Stimulated activated naive CD8-positive, alpha-beta T cell treated with anti-CD3 and anti-CD28 coated beads, Interleukin-15, amount 100 ng/mL, for 72 hours (primary cell): ENCODE measurements at places on chromosomes 5 and 9.

DNA sequence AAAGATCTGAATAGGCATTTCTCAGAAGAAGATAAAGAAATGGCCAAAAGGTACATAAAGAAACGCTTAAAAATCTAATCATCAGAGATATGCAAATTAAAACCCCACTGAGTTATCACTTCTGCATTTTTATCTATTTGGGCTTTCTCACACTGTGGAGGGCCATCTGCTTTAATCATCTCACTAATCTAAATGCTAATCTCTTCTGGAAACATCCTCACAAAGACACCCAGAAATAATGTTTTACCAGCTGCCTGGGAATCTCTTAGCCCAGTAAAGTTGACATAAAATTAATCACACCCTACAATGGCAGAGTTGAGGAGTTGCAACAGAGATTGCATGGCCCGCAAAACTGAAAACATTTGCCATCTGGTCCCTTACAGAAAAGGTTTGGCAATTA is 407.9 kb upstream of the CYLC2 start:
- DNase-seq: no peak

DNA sequence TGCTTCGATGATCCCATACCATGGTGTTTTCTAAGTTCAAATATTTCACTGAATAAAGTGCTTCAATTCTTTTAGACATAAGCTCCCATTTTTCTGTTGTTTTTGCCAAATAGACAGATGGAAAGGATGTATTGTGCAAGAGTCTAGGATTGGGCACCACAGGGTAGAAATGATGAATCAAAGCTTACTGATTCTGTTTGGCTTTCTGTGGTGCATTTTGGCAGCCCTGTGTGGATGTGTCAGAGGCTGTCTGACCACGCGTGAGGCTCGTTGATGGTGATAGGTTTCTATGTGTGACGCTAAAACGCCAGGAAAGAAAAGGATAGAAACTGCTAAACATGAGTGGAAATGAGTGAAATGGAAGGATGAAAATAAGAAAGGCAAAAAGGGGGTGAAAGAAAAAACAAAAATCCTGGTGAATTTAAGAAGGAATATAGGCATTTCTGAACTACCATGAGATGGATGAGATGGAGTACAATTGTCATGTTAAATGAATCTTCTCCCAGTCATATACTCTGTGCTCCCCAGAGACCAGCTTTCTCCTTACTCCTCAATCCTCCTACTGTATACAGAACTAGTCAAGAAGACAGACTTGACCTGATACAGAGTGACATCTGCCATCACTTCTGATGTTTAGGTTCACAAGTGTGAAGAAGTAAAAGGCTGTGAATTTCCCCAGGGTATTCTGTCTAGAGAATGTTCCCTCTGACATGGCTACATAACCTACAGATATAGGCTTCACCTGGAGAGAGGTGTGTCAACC is 54.4 kb downstream of the ANKH start:
- DNase-seq: peak; percentile 72

DNA sequence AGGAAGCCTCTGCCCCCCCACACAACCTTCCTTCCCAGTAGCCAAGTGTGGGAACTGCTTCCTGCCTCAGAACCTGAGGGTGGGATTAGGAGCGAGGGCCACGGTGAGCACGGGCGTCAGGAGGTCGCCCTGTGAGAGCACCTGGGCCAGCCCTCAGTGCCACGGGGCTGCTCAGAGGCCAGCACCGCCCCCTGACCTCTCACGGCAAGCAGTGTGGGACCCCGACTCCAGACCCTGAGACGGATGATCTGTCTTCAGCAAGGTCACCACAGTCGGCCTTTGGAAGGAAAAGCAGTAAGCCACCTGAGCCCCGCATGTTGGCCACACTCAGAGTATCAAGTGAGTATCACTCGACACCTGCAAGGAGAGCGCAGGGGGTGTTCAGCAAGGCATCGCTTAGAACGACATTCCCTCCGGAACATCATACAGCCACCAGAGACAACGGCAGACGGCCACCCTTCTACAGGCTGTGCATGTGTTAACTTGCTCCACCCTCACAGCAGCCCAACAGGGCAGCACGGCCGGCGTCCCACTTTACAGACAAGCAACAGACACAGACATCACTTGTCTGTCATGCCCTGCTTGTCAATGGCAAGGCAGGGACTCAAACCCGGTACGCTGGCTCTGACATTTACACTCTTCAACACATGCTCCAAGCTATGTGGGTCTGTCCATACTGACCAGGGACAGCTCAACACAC is 50.2 kb downstream of the IPPK start:
- no peak for DNase-seq

DNA sequence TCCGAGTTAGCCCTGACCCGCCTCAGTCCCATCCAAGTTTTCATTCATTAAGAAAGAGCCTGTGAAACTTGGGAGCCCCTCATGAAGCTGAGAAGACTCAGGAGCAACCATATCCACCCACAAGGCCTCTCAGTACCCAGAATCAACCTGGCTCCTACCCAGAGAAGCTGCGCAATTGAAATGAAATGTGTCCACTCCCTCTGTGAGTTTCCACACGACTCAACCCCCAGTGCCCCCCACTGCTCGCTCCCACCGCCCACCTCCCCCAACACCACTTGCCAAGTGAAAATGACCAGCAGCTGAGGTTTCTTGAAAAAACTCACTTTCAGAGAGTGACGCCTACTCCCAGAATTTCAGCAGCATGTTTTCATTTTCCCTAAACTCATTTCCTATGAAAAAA is 104.6 kb downstream of the CDK5RAP2 start:
- DNase-seq: no peak

- no peak for DNase-seq
Measured at GRCh38 chr5:160904591-160904990, 52.6 kb upstream of the ATP10B start.

DNA sequence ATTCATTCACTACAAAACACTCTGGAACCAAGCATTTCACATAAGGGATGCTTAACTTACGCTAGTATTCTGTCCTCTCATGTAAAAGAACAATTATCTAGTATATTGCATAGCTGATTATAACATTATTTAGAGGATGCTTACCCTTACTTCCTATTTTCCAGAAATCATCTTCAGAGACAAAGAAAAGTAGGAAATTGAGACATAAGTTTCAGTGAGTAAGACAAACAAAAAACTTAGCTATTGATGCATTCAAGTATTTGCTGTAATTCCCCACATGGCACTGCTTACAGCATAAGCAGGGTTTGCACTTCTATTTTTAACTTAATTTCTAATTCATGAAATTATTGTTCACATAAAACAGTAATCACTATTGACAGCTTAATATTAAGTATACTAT is 104.8 kb upstream of the SREK1 start:
- no peak for DNase-seq

DNA sequence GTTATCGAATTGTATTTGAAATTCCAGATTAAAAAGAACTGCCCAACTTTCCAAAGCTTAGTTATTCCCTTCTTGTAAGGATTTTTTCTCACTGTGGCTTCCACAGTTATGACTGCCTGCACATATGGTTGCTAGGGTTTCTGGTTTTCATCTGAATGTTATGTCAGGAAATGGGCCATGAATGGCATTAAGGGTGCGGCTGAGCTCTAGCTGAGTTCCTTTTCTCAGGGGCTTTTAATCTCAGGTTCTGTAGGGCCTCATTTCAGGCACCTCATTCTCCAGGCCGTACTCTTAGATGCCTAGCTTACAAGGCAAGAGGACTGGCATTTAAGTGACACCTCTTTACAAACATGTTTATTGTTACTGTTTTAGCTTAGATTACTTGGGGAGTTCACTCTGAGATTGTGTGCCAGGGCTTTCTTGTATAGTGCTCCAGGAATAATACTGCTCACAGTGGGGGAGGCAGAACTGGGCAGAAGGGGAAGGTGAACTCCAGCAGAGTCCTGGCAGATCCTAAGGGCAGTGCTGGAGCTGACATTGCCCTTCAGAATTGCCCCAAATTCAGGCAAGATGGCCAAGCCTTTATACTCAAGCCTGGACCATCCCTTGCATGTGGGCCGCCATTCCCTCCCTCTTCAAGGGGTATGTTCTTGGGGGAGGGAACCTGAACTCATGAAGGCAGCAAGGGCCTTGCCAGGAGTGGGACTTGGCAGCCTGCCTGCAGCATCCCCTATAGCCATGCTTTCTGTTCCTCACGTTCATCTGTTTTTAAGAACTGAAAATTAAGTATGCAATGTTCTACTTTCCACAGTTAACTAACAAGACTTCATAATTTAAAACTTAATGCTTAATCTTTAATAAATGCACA is 111.5 kb downstream of the KDM4C start:
- no peak for DNase-seq

DNA sequence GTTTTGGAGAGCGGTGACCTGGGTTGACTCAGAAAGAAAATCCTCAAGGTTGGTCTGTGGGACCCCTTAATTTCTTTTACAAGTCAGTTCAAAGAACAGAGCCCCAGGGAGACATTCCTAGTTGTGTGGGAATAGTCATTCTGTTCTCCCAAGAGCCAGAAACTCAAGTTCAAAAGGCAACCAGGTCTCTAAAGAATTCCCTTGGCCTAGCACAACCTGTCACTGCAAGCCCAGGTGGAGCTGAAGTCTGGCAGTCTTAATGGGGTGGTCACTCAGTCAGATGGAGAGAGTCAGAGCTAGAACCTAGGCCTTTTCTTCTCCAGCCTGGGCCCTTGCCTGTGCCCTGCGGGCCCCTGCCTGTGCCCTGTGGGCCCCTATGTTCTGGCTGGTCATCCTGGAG is 37.5 kb upstream of the CDKN2AIPNL start:
- DNase-seq: no peak

DNA sequence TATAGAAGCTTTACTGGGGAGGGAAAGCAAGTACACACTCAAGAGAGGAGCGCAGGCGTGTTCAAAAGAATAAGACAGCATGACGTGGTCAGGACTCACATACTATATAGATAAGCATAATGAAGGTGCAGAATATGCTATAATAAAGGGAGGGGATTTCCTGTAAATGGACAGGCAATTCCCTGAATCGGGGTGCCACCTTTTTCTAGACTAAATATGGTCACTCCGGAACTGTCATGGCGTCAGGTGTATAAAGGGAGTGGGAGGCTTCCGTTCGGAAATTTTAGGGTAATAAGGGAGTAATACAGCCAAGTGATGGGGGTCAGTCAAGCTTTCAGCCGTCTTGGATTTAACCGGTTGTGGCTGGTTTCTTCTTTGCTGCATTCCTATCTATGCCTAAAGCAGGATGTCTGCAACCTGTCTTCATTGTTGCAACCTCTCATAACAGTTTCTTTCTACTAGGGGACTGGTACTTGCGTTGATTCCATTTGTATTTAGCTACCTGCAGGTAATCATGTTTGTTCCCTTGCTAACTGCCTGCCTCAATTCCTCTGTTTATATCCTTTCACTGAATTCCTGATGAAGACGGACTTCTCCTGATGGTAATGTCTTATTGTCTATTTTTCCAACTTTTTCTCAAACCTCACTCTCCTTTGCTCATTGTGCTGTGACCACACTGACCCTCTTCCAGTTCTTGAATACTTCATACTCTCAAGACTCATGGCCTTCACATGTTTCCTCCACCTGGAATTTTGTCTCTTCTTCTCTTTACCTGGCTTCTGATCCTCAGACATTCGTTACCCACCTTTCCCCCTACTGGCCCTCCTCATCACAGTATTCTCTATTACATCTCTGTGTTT is 48.9 kb downstream of the PRR16 start:
- DNase-seq: no peak

DNA sequence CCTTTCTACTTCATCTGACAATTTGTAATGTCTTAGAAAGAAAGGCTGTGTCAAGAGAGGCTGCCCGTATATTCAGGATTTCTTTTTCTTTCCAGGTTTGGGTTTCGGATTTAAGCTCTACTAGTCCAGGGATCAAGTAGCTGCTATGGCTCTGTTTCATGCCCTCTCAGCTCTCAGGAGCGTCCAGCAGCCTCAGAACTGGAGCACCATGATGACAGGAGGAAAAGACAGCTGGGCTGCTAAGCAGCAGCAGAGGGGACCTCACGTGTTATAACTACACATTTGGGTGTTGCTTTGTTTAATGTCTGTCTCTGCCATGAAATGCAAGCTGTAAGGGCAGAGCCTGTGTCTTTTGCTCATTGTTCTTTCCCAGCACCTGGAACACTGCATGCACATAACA is 28.5 kb downstream of the TBC1D2 start:
- no peak for DNase-seq

GRCh38 chr9:108467653-108468324 is 388.0 kb downstream of the ACTL7B start:
- DNase-seq: no peak

GRCh38 chr9:34179213-34180136 is 632 bp downstream of the UBAP1 start:
- DNase-seq: no peak

DNA sequence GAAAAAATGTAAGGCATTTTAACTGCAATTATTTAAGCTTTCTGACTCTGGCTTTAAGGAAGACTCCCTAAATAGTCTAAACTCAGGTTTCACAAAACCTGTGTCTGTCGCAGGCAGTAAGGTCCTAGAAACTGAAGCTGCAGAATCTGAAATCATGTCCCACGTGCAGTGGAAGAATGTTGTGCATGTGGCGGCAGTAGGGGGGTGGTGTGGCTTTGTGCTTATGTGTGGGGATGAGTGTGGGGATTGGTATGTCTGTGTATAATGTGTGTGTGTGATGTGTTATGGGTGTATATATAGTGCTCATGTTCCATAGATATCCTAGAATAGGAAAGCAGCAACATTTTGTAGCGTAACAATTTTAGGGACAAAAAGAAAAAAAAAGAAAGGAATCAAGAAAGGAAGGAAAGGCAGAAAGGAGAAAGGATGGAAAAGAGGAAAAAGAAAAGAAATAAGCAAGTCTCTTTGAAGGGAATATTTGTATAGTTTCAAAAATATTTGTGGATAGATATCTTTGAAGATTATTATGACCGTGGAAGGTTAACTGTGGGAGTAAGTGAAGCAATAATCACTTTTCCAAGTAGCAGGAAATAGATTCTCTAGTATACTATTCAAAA is 6.6 kb downstream of the ANKDD1B start:
- no peak for DNase-seq

DNA sequence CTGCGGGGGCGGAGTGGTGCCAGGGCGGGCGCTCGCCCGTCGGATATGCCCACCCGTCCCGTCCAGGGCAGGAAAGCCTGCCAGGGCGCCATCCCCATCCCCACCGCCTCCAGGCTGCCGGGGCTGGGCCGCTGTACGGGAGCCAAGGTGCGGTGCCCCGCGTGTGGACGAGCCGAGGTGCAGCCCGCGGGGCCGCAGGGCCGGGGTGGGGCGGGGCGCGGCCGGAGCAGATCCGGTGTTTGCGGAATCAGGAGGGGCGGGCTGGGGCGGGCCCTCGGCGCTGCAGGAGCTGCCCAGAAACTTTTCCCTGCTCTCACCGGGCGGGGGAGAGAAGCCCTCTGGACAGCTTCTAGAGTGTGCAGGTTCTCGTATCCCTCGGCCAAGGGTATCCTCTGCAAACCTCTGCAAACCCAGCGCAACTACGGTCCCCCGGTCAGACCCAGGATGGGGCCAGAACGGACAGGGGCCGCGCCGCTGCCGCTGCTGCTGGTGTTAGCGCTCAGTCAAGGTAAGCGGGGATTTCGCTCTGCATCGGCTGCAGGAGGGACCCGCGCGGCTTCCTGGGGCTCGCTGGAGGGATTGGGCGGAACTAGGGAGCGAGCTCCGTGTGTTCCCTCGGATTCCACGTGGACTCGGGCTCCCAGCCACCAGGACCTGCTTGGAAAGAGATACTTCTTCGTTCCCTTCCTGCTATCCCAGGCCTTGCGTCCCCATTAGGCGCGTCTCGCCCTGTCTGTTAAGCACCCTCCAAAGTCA is at the start of gene ITGA2:
TSS of gene ITGA2 (plus strand) at position 328 of the 756 bp plus-strand sequence. CDS start at position 445, 117 bp downstream.
- DNase-seq: peak; percentile 52
